ENCODE measurements at places on chromosomes 13 and 19.

GRCh38 chr19:53182202-53182601, 11.0 kb downstream of the ZNF665 start:
- no peak for DNase-seq

- no peak for DNase-seq
Measured at GRCh38 chr13:97133955-97134354, 88.2 kb upstream of the MBNL2 start.

- no peak for DNase-seq
Measured at GRCh38 chr19:52188822-52189734, 774 bp upstream of the PPP2R1A start.

DNA sequence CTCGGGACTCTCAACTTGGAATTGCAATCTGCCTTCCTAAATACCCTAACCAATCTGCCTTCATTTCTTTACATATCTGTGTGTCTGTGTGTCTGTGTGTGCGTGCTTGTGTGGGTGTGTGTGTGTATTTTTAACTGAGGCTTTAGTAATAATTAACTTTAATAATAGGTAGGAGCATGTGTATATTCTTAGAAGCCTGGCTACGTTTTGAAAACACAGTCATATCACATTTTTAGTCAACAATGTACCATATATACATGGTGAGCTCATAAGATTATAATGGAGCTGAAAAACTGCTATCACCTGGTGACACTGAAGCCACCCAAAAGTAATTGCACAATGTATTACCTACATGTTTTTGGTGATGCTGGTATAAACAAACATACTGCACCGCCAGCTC, 65.4 kb upstream of the ATXN8OS start:
- DNase-seq = no peak

- no peak for DNase-seq
Measured at GRCh38 chr13:94692030-94692429, 20.3 kb downstream of the SOX21 start.

GRCh38 chr13:87255394-87255793, 415.8 kb upstream of the SLITRK5 start:
- no peak for DNase-seq

Data from GF-D8 (cell line).